ENCODE measurements at places on chromosomes 2 and 18.

DNA sequence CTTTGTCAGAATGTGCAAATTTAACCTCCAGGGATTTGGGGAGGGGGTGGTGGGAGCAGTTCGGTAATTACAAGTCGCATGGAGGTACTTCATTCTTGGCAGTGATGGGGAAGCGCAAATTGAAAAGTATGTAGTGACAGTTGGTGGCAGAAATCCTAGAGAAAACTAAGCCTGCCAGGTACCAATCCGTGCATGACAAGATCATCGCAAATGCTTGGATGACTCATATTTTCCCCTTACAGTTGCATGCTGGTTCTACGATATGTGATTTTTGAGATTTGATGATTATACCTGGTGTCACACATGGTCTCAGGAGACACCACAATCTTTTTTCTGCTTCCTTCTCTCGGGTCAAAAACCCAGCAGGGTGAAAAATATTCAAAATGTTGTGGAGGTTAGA, 479.7 kb upstream of the ID2 start:
- no peak for DNase-seq

- no peak for DNase-seq
These were observed 12.3 kb downstream of the MAP3K20 start for GRCh38 chr2:173087793-173088496.

GRCh38 chr2:188369365-188369764, 77.7 kb downstream of the GULP1 start:
- DNase-seq = no peak

GRCh38 chr2:190169221-190170072, 106.9 kb upstream of the MSTN start:
- DNase-seq = no peak

GRCh38 chr2:127411653-127412369, 6.4 kb upstream of the PROC start:
- no peak for DNase-seq

GRCh38 chr18:7198326-7198725, 32.6 kb upstream of the LRRC30 start:
- DNase-seq = no peak

DNA sequence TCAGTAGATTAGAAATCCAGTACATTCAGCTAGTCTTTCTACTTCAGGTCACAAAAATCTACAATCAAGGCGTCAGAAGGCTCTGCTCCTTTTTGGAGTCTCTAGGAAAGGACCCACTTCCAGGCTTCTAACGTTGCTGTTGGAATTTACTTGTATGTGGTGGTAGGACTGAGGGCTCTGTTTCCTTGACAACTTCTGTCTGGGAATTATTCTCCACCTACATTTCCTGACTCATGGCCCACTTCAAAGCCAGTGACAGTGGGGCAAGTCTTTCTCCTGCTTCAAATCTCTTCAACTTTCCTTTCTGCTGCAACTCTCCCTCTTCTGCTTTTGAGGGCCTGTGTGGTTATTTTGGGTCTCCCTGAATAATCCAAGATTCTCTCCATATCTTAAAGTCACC, 10.4 kb upstream of the TMX3 start:
- DNase-seq = no peak

DNA sequence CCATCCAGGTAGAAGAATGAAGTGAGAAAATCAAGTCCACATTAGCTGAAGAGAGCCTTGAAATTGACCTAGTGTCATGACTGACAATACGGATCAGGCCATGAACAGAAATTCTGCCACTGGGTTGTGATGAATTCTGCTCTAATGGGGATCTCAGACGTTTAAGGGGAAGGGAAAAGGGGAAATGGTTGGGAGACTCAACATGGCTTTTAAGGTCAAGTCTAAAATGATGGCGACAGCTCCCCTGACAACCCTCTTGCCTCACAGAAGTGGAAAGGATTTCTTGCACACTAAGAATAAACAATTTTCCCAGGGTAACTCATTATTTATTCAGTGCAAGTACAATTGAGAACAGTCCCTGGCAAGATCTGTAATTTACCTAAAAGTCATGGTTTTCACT, 302.5 kb upstream of the ACVR2A start:
- no peak for DNase-seq

DNA sequence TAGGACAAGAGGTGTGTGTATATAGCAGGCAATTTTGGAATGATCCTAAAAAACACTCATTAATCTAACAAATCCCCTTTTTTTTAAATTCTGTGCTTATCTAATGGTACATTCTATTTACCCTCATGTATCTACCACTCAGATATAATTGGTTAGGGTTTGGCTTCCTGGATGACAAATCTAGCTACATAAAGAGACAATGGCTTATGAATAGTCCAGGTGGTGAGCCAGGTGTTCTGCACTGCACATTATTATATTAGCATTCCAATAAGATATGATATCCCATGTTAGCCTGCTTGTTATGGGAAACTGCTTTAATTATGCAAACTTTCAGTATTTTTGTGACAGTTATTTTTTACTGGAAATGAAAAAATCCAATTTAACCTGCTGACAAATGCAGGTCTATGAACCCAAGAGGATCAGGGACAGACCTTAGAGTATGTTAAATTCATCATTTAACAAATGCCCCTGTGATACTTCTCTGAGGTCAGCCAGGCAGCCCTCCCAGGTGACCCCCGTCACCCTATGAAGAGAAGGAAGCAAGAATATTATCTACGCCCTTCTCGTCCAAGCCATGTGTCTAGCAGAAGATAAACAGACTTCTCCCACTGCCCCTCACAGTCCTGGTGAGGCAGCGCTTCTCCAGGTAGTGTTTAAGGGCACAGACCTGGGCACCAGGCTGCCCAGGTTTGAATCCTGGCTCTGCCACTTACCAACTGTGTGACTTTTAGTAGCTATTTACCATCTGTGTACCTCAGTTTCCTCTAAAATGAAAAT, 83.0 kb downstream of the ADD2 start:
- DNase-seq = no peak

- DNase-seq = no peak
These were observed 348.1 kb downstream of the SOCS6 start for GRCh38 chr18:70636991-70637390.

GRCh38 chr2:27171351-27171848, 22.6 kb downstream of the TCF23 start:
- no peak for DNase-seq

DNA sequence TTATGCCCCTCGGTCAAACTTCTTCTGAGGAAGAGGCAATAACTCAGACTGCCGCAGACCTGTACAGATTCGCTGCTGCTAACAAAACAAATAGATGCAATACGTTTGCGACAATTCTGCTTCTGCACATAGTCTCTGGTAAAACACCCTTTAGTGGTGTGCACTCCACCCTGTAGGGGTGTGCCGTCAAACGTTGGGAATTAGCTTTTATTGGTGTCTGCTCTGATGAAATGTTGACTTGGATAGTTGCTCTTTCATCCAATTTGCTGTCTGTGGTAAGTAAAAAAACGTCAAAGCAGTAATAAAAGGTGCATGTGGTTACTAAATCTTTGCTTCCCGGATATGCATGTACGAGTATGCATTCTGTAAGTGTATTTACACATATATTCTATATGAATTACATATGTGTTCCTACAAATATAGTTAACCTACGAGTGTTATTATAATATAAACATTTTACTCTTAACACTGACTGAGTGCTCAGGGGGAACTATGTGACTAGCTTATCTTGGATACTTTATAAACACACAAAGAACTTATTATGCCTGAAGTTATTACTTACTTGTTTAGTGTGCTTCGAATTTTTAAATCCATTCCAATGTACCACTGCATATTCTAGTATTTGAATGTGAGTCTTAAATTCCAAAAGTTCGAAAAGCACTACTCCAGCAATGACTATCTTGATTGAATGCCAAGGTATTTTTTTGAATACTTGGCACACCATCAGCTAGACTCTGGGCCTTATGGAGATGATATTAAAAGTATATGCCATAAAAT, 610.2 kb downstream of the ZEB2 start:
- DNase-seq = no peak

DNA sequence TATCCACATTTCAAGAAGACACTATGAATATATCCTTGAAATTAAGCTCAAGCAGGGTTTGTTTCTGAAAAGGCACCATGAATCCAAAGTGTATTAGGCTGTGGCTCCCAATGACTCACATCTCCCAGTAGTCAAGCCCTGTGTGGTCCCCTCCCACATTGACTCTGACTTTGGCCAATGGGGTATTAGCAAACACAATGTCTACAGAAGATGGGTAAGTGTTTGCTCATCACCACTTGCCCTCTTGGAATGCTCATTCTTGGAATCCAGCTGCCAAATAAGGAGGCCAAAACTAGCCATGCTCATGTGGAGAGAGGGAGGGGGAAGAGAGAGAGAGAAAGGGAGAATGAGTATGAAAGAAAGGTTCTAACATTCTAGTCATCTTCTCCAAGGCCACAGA, 490.0 kb downstream of the TXNL1 start:
- DNase-seq = no peak

DNA sequence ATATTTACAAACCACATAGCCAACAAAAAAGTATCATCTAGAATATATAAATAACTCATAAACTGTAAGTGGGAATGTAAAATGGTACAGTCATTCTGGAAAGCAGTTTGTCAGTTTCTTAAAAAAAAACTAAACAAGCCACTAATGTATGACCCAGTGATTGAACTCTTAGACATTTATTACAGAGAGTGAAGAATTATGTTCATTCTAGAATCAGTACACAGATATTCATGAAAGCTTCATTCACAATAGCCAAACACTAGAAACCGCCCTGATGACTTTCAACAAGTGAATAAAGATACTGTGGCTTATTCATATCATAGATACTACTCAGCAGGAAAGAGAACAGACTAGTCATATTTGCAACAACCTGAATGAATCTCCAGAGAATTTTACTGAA, 1541.5 kb downstream of the LRP1B start:
- no peak for DNase-seq

- DNase-seq = no peak
These were observed 19.3 kb downstream of the CXCR2 start for GRCh38 chr2:218145124-218145523.

- DNase-seq = no peak
These were observed 20.1 kb downstream of the CYP26B1 start for GRCh38 chr2:72127401-72128058.

GRCh38 chr2:139885921-139886498, 1105.8 kb upstream of the NXPH2 start:
- no peak for DNase-seq

GRCh38 chr18:44893966-44894365, 213.3 kb downstream of the SETBP1 start:
- no peak for DNase-seq

DNA sequence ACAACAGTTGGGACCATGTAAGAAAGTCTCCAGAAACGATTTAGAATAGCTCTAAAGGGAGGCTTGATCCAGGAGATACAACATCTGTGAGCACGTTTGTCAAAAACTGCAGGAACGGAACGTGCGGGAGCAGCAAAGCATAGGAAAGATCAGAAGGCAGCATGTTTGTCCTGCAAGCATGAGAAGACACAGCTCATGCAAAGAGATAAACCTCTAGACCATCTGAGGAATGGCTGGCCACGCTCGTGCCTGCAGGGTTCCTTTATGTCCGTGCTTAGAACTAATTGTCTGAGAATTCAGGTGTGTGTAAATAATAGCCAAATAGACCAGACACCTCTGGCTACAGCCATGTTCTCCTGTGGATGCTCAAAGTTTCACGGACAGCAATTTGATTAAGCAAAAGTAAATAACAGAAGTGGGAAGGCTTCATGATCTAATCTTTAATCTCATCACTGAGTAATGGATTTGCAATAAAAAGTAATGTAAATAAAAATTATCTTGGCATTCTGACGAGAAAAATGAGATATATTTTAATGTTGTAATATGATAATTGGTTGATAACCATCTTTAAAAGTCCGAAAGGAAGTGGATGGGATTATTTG, 534.8 kb upstream of the CDH7 start:
- no peak for DNase-seq

GRCh38 chr18:22015156-22015555, 154.2 kb upstream of the GATA6 start:
- DNase-seq = no peak

DNA sequence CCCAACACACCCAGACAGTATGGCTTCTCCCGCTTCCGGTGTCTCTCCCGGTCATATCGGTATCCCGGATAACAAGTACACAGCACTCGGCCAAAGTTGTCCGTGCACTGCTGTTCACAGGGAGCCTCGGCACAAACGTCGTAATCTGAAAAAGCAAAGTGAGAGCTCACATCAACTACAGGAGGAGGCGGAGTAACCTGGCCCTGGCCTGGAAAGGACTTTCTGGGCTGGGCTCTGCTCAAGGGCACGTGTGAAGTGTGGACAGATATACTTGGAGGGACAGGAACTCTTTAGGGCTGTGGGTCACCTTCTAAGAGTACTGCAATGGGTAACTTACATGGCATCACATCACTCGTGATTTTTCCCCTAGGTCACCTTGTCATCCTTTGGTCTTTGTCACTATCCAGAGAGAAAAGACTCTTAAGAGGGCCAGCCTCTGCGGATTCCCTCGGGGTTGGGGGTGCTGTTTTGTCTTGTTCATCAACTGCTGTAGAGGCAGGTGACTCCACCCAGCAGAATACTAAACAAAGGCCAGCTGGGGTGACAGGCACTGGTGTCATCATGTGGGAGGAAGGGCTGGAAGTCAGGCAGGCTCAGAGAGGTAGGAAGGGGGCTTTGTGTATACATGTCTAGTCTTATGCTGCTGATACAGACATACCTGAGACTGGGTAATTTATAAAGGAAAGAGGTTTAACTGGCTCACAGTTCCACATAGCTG, 110.6 kb upstream of the LMAN1 start:
- no peak for DNase-seq

DNA sequence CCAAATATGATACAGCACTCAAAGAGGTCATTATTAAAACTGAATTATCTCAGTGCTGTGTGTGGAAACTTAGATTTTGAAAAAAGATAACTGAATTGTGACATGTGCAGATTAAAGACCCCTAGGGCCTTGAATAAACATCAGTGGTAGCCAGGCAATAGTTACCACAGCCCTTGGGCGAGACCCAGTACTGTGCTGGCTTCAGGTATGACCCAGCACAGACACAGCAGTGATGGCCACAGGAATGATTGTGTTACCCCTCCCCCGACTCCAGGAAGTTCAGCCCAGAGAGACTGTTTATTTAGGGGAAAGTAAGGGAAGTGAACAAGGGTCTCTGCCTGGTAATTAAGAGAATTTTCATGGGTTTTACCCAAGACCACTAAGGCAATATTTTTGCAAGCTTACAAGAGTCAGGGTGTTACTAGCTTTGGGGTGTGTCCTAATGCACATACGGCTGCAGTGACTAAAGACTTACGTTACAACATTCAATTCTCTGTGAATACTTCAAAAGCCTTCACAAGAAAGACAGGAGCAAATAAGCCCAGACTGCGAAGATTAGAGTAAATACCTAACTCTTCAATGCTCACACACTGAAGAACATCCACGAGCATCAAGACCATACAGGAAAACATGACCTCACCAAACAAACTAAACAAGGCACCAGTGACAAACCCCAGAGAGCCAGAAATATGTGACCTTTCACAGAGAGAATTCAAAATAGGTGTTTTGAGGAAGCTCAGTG, 28.2 kb upstream of the ITGAV start:
- DNase-seq = no peak

DNA sequence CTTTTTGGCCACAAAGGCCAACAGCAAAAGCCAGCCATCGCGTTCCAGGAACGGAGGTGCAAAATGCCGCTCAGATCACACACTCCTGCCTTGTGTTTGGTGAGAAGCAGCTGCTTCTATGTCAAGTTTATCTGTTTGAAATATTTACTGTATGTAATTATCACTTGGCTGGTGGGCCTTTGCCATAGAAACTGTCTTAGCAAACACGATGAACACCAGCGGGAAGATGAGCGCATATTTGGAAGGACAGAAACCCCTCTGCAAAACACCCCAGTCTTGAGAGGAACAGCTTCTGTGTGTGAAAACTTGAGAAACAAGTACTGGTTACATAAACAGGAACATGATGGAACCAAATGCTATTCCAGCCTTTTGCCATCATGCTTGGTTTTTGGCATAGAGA, 59.7 kb downstream of the SCG2 start:
- DNase-seq = no peak

- DNase-seq = no peak
These were observed 147.4 kb downstream of the CERS6 start for GRCh38 chr2:168603439-168603961.
